Activated CD4-positive, alpha-beta T cell treated with anti-CD3 and anti-CD28 coated beads for 36 hours (primary cell): ENCODE measurements at places on chromosomes 16 and 17. TPM values are rescaled to one million over a fixed set of nuclear protein-coding genes. Genes with fewer than 3 reads are reported as not detected.

Gene KIFC3
- total RNA-seq = 0.66 TPM

GRCh38 chr16:67548265-67549126 is 13.8 kb upstream of the CTCF start:
- no peak overlapping the region for H3K4me3 ChIP-seq
- H3K4me1 ChIP-seq = peaks cover 34% of the 10 kb centered on the region
- no peaks in the 10 kb centered on the region for H3K27me3 ChIP-seq
- peaks cover 6% of the 10 kb centered on the region for H3K36me3 ChIP-seq

- peak within 1 kb of the TSS; percentile 61 for H3K4me3 ChIP-seq
- peaks cover 11% of the 10 kb centered on the region for H3K4me1 ChIP-seq
- H3K36me3 ChIP-seq = no peaks in the 10 kb centered on the region
- no peak within 1 kb of the TSS for H3K27ac ChIP-seq
- peak; percentile 65 for DNase-seq
Observed at GRCh38 chr17:7716901-7717755, at the start of gene DNAH2. Gene DNAH2, plus strand, starts transcription at chr17:7717744. Its CDS starts 1,991 bp downstream, at chr17:7719735.

Gene SLC35G6
- total RNA-seq = not detected

- DNase-seq = peak; percentile 70
- H3K36me3 ChIP-seq = peaks cover 49% of the 10 kb centered on the region
- peak overlapping the region; percentile 95 for H3K27ac ChIP-seq
- peaks cover 37% of the 10 kb centered on the region for H3K4me1 ChIP-seq
- H3K27me3 ChIP-seq = no peaks in the 10 kb centered on the region
- peak overlapping the region; percentile 96 for H3K4me3 ChIP-seq
Observed at GRCh38 chr16:1960665-1961630, 1.6 kb downstream of the NDUFB10 start.

- H3K27me3 ChIP-seq = no peaks in the 10 kb centered on the region
- DNase-seq = peak; percentile 83
- H3K4me3 ChIP-seq = peak overlapping the region; percentile 61
- peak overlapping the region; percentile 79 for H3K27ac ChIP-seq
- H3K36me3 ChIP-seq = no peaks in the 10 kb centered on the region
Observed at GRCh38 chr16:88790312-88791211, 5.5 kb upstream of the PIEZO1 start.

Gene BBS2
- total RNA-seq = 23.2 TPM

GRCh38 chr16:46885960-46886763 is 2.0 kb downstream of the GPT2 start:
- peaks cover 15% of the 10 kb centered on the region for H3K27me3 ChIP-seq
- H3K4me3 ChIP-seq = peak overlapping the region; percentile 80
- H3K36me3 ChIP-seq = peaks cover 5% of the 10 kb centered on the region
- no peak overlapping the region for H3K27ac ChIP-seq

GRCh38 chr17:34723875-34724274 is 144.5 kb downstream of the TMEM132E start:
- H3K4me3 ChIP-seq = no peak overlapping the region
- no peaks in the 10 kb centered on the region for H3K36me3 ChIP-seq
- no peaks in the 10 kb centered on the region for H3K4me1 ChIP-seq
- DNase-seq = no peak
- H3K27ac ChIP-seq = no peak overlapping the region
- H3K27me3 ChIP-seq = peaks cover 3% of the 10 kb centered on the region

Gene NPIPA8
- 61.8 TPM for total RNA-seq

DNA sequence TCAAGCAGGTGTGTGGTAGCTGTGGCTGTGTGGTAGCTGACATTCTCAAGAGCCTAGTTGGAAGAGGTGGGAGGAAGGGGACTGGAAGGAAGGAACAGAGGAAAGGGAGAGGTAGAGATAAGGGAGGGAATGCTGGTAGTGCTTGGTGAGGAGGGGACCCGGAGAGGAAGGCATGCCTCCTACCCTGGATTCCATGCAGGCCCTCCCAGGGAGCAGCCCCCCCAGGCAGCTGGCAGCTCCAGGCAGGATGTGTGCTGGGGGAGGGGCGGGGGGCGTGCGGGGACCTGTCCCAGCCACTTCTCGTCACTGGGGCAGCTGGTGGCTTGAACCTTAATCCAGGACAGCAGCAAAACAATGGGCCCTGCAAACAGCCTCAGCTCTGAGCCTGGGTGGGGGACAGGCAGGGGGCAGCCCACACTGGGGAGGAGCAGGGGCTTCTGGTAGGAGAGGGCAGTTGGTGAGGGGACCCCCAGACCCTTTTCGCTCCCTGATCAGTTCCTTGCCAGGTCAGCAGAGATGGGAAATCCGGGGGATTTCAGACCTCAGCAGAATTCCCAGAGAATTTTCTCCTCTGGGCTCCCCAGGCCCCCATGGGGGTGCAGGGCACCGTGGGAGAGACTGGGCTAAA is 27.1 kb downstream of the ARHGAP23 start:
- H3K27ac ChIP-seq = no peak overlapping the region
- peaks cover 16% of the 10 kb centered on the region for H3K4me1 ChIP-seq
- peaks cover 26% of the 10 kb centered on the region for H3K27me3 ChIP-seq
- no peak overlapping the region for H3K4me3 ChIP-seq
- no peak for DNase-seq
- H3K36me3 ChIP-seq = peaks cover 3% of the 10 kb centered on the region
